ENCODE measurements at places on chromosomes 13 and 19.

DNA sequence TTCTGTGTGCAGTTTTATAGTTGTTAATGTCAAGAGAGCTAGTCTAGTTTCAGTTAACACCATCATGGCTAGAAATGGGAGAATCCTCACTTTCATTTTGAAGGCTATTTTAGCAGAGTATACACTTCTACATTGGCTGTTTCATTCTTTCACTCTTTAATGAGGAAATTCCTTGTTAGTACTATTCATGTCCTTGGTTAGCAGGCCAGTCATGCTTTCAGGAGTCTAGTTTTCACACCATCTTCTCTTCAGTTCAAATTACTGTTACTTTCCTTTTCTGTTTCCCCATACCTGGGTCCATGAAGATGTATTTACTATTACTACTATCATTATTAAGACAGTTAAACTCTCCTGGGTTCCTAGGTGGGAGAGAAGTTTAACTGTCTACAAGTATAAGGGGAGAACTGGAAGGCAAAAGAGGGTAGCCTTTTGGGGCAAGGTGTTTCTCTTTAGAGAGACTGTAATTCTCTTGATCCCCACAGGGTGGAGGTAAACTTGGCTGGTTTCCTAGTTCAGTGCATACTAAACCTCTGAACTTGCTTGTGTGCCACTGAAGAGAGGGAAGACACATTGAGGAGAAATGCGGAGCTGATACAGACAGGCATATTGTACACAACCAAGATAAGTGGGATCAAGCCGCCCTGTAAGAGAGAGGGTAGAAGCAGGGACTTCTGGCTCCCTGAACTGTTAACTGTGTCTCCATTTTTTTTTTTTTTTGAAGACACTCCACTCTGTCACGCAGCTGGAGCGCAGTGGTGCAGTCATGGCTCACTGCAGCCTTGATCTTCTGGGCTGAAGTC lies 41.3 kb upstream of the IGFL4 start:
- no peak for DNase-seq

DNA sequence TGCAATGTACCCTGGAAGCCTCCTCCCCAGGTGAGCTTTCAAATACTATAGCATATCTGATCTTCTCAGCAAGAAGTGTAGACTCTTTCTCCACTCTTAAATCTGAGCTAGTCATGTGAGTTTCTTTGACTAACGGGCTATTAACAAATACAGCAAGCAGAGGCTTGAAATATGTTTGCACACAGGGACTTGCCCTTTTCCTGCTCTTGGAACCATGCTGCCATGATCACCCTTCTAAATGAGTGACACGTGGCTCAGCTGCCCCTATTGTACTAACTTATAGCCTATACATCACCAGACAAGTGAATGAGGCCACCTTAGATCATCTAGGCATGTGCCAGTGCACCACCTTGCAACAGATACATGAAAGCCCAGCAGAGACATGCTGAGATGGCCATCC lies 13.3 kb upstream of the SUCLA2 start:
- DNase-seq: no peak

GRCh38 chr13:33312150-33312860 lies 26.8 kb upstream of the STARD13 start:
- DNase-seq: no peak

DNA sequence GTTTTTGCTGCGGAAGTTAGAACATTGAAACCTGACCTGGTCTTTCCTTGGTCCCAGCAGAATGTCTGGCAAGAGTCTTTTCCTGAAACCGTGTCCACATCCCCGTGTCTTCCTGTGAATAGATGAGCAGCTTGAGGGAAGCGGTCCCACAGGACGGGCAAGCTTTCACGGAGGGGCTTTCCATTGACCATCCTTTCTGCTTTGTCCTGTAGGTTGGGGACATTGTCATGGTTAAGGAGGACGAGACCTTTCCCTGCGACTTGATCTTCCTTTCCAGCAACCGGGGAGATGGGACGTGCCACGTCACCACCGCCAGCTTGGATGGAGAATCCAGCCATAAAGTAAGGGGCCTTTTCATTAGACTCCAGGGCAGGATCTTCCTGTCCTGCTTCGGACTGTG lies 126.0 kb downstream of the ATP11A start:
- no peak for DNase-seq

DNA sequence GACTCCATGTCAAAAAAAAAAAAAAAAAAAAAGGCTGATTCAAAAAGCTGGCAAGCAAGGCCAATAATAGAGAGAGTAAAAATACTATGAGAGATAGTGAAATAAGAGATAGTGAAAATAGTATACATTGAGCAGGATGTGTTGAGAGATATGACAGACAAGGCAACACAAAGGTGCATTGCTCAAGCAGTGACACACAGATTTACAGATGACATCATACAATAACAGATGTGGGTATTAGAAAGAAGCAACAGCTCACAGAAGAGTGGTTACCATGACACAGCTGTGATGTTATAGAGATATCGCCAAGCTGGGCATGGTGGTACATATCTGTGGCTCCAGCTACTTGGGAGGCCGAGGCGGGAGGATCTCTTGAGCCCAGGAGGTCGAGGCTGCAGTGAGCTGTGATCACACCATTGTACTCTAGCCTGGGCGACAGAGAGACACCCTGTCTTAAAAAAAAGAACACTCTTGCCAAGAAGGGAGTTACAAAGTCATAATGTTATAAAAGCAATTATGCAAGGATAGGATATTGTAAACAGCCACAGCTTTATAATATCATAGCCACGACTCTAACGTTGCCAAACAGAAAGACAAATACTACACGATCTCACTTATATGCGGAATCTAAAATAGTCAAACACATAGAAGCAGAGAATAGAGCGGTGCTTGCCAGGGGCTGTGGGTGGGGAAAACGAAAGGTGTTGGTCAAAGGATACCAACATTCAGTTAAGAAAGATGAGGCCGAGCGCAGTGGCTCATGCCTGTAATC lies 10.3 kb downstream of the TNFSF9 start:
- DNase-seq: no peak

- no peak for DNase-seq
These were observed 818.4 kb downstream of the DIAPH3 start for GRCh38 chr13:59345311-59345710.
